8988T (cell line): ENCODE measurements at places on chromosomes 12 and 14.

GRCh38 chr14:64581363-64581762 is 31.6 kb downstream of the PPP1R36 start:
- no peak for DNase-seq

DNA sequence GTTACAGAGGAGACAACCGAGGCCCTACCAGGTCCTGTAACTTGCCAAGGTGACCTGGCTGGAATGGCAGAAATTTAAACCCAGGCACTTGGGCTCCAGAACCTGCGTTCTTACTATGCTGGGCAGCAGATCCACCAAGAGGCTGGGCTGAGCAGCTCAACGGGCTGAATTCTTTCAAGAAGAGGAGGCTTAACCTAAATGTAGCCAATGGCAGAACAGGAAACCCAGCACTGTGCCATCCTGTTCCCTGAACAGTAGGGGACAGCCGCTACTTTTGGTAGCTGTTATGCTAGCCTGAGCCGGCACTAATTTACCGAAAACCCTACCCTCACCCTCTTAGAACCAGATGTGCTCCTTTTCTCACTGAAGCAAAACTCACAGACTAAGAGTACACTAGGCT is 86.1 kb downstream of the ACTN1 start:
- no peak for DNase-seq

DNA sequence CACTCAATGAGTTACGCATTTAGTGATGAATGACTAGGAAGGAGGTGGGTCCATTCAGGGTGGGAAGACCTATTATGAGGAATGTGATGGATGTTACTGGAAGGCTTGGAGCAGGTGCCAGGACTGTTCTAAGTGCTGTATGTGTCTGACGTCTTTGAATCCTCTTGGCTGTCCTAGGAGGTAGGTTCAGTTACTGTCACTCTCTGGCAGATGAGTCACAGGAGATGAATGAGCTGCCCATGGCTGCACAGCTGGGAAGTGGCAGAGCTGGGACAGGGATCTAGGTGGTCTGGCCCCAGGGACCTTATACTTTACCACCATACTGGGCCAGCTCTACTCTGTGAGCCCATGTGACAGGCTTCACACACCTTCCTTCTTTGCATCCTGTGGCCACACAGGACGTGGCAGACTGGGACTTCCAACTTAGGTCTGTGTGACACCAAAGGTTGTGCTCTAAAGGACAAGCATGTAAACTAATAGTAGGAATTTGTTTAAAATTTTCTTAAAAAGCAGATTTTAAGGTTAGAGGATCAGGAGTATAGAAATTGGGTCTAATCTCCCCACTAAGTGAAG is 24.0 kb downstream of the TCTN1 start:
- no peak for DNase-seq

GRCh38 chr12:2959505-2960389 is 550 bp downstream of the TEAD4 start:
- no peak for DNase-seq

DNA sequence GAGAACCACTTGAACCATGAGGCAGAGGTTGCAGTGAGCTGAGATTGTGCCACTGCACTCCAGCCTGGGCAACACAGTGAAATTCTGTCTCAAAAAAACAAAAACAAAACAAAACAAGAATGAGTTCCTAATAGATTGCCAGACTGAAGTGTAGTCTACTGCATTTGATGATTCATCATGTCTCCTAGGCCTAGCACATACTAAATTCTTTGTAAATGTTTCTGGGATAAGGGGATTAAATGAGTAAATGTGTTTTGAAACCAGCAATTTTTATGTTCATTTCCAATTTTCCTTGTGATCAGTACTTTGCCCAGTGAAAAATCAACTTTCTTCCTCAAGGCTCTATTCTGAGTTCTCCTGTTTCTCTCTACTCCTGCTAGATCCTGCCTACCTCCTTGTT is 2.9 kb upstream of the DYRK2 start:
- DNase-seq: no peak

DNA sequence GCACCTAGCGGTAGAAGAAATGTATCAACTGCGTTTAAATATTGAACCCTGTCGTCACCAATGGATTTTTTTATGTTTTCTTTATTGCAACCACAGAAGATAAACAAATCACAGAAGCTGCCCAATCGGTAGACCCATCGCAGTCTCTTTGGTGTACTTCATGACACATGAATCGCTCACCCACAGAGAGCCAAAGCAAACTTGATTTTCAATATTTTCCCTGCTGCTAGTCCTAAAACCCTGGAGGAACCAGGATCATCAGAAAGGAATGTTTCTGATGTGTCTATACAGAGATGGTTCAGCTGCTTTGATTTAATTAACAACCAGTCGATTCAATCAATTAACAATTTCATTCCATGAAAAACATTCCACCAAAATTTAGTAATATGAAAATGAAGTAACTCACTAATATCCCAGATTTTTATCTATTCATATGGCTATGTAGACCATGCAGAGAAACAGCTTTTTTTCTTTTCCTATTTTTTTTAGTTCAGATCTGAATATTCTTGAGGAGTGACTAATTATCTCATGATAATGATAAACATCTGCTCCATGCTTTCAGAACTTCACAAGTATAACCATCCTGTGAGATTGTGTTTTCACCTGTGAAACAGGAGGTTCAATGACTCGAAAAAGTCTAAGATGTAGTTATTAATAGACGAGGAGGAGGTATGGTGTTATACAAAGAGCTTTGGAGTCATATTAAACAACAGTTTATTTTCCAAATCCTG is 46.1 kb downstream of the DIO2 start:
- DNase-seq: no peak

- DNase-seq: no peak
These were observed 32.5 kb downstream of the VWF start for GRCh38 chr12:6091786-6092566.

- DNase-seq: peak; percentile 27
These were observed 3.8 kb downstream of the TXNRD1 start for GRCh38 chr12:104219361-104219892.

- no peak for DNase-seq
These were observed at the start of gene PIANP for GRCh38 chr12:6700646-6701051. Gene PIANP, minus strand, starts transcription at chr12:6700815. Its CDS starts 2,754 bp downstream, at chr12:6698061.
